ENCODE measurements at places on chromosomes 13 and 19.

DNA sequence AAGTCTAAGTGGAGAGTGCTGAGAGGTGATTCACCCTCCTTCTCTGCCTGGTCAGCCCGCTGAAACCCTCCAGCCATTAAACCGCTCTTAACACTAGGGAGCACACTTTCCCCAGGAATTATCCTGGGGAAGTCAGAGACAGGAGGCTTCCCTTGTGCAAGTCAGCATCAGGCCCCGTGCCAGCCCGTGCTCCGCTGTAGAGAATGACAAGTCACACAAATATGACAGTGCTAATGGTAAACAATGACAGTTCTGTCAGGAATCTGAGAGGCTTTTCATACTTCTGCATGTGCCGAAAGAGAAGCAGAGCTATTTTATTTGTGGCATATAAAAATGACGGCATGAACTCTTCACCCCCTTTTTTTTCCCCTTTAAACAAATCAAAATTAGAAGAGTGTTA, 816.9 kb upstream of the SLC10A2 start:
- no peak for DNase-seq

- no peak for DNase-seq
Measured at GRCh38 chr13:33262062-33262487, 23.5 kb downstream of the STARD13 start.

DNA sequence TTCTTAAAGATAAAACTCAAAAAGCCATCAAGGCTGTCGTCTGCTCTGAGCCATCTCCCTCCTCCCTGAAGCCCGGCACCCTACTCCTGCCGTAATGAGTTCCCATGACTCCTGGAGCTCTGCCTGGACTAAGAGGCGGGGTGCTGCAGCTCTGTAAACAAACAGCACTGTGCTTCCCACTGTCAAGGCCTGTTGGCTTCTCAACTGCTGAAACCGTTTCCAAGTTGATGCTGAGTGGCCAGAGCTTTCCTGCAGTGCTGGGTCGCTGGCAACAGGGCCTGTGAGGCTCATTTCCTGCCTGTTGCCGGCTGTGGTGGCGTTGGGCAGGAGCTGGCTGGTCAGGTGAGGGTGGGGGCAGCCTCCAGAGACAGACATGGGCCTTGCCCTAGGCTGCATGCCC, 26.7 kb upstream of the ISYNA1 start:
- DNase-seq: no peak

- no peak for DNase-seq
Measured at GRCh38 chr13:32045537-32045936, 14.0 kb downstream of the FRY start.

GRCh38 chr13:92947770-92948434, 278.7 kb upstream of the GPC6 start:
- no peak for DNase-seq

DNA sequence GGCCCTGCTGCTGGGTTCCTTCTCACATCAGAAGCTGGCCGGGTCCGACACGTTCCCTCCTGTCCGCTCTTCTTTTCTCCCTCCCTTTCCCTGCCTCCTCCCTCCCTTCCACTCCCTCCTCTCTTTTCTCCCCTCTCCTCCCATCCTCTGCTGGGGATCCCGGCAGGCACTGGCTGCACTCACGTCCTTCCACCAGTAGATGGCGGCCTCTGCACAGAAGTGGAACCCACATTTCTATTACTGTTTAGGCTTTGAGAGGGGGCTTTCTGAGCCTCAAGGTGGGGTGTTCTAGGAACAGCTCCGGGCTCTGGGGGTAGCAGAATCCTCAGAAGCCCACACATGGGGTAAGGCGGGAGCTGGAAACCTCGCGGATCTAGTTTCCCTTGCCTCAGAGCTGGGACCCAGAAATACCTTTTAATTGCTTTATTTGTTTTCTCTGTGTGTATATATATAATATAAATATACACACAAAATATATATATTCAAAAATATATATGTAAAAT, 294.2 kb downstream of the ZNF536 start:
- DNase-seq: peak; percentile 17

GRCh38 chr19:5122671-5123409, 153.9 kb downstream of the KDM4B start:
- DNase-seq: no peak

GRCh38 chr13:30978981-30979956, 46.8 kb downstream of the TEX26 start:
- DNase-seq: no peak

DNA sequence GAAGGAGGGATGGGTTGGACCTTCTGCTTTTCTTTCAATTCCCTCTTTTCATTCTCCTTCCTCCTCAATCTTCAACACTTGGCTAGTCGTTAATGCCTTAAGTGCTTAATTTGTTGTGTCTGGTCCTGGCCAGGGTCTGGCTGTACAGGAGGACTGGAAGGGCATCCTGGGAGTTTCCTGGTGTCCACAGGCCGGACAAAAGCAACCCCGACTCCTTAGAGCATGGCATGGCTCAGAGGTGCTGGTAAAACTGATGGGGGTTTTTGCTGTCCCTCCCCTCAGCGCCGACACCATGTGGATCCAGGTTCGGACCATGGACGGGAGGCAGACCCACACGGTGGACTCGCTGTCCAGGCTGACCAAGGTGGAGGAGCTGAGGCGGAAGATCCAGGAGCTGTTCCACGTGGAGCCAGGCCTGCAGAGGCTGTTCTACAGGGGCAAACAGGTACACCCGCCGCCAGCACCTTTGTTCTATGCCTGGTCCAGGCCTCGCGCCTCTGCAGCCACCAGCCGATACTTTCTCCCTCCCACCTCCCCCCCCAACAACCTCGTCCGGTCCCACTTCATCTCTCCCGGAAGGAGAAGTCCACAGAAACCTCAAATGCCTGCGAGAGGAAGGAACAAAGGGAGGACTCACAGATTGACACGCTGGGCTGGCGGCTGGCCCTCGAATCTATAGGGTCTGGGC, 1.4 kb downstream of the UHRF1 start:
- no peak for DNase-seq

DNA sequence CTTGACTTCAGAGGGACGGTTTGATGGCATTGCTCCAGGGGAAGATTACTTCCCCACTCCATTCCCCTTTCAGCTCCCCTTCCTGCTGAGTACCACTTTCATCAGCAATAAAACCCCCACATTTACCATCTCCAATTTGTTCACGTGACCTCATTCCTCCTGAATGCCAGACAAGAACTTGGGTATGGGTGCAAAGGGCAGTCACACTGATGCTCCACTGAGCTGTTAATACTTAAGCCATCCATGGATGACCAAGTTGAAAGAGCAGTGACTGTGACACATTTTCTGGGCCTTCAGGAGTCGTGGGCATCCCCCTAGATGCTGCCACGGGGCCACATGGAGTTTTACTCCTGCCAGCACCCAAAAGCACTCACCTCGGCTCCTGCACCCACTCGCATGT, 93.1 kb downstream of the STOML3 start:
- no peak for DNase-seq

DNA sequence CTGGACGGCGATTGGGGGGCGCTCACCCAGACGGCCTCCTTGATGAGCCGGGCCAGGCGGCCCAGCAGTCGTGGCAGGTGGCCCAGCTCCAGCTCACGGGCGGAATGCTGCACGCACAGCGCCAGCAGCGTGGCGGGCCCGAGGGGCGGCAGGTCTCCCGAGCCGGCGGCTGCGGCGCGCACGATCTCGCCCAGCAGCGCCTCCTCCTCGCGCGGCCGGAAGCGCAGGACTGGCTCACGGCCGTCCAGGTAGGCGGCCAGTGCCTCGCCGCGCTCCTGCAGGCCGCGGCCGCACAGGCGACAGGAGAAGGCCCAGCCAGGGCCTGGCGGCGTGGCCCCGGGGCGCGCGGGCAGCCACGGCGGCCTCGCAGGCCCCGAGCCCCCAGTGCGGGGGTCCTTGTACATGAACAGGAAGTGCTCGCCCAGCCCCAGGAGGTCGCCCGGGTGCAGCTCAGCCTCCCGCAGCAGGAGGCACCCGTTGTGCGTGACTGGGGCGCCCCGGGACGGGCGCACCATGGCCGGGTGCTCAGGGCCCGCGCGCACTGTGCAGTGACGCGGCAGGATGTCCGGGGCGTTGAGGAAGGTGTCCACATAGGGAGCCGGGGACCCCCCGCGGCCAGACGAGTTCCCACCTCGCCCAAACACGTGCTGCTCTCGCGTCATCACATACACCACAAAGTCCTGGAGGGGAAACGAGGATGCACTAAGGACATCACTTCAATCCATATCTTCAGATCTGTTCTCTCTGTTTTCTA, 9.6 kb upstream of the MAMSTR start:
- no peak for DNase-seq

GRCh38 chr19:8577247-8577646, at the start of gene MYO1F:
Gene MYO1F, minus strand, starts transcription at chr19:8577442. Its CDS starts 133 bp downstream, at chr19:8577309.
- no peak for DNase-seq

GRCh38 chr13:33870046-33870668, 52.2 kb downstream of the RFC3 start:
- DNase-seq: no peak

DNA sequence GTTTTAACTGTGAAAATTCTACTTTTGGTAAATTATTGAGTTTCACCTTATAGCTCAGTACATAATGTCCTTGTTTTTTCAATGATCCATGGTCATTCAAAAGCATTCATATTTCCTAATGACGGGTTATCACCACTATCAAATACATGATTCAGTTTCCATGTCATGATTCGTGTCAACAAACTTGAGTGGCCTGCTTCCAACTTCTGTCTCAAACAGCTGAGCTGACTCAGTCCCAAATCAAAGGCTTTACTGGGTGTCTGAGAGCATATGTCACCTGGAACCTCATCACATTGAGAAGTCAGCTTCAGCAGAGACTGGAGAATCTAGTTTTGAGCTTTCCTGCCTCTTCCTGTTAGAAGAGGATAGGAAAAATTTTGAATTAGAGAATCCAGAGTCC, 40.3 kb upstream of the SGCG start:
- DNase-seq: no peak

GRCh38 chr13:50715402-50716146, 127.9 kb downstream of the DLEU7 start:
- DNase-seq: no peak

GRCh38 chr13:43908156-43909126, 28.7 kb downstream of the LACC1 start:
- no peak for DNase-seq

DNA sequence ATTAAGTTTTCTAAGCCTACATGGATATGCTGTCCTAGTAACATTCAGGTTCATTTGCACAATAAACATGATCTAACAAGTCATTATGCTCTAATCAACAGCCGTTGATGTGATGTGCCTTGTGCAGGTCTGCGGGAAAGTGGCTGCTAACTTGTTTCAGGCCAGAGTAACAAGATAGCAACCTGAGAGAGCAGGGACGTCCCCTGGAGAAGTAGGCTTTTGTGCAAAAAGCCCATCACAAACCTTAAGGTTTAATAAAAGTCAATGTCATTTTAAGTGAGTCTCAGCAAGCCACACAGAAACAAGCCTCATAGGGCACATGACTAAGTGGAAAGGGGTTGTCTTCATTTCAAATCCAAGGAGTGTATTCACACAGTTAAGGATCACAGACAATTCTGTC, 17.6 kb downstream of the FOXO1 start:
- no peak for DNase-seq

DNA sequence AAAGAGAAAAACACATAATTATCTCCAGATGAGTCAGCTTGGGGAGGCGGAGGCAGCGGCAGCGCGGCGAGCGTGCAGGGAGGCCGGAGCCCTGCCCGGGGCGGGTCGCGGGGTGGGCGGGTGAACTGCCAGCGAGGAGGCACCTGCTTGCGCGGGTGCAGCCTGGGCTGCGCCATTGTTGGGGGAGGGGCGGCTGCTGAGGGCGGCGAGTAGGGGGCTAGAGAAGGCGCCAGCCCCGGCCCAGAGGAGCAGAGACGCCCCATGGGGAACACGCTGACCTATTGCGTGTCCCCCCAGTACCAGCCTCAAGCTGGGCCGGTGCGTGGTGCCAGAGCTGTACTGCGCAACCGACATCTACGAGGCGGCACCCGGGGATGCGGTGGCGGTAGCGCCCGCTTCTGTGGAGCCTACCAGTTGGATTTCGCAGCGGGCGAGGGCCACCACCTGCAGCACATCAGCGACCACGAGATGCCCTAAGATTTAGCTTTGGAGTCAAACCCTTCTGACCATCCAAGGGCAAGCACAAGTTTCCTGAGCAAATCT, 16.7 kb downstream of the ZNF100 start:
- DNase-seq: no peak

DNA sequence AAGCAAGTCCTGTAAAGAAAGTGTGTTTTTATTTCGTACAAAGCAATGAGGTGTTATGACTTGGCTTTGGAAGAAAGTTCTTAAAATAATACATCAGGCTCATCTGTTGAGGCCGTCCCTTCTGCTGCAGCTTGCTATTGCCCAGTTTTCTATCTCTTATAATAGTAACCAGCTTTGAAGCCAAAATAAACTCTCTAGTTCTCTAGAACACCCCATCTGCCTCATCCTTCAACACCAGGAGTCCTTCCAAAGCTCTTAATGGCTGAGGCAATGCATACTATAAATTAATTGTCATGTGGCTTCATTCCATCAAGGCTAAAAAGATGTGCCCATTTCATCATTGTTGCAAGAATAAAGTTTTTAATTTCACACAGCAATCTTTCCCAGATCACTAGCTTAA, 49.4 kb upstream of the IPO5 start:
- no peak for DNase-seq

GRCh38 chr19:49546825-49547565, 19.2 kb downstream of the RCN3 start:
- peak; percentile 63 for DNase-seq

- DNase-seq: no peak
Measured at GRCh38 chr13:44932850-44933251, 56.4 kb downstream of the NUFIP1 start.

DNA sequence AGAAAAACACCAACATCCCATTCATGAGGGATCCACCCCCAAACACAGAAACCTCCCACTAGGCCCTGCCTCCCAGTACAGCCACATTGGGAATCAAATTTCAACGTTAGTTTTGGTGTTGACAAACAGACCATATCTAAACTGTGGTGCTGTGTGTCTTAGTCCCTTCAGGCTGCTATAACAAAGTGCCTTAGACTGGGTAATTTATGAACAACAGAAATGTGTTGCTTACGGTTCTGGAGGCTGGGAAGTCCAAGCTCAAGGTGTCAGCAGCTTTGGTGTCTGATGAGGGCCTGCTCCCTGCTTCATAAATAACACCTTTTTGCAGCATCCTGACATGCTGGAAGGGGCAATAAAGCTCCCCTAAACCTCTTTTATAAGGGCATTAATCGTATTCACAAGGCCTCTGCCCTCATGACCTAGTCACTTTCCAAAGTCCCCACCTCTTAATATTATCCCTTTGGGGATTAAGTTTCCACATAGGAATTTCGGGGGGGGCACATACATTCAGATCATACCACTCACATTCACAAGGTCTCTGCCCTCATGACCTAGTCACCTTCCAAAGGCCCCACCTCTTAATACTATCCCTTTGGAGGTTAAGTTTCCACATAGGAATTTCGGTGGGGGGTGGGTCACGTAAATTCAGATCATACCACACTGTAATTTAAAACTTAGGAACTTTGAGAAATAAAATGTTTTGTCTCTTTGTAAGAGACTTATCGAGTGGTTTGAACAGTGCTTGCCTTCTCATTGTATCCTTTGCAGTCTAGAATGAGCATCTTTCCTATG, 27.5 kb downstream of the ZNF507 start:
- no peak for DNase-seq

- no peak for DNase-seq
Measured at GRCh38 chr19:2287585-2288337, 5.8 kb upstream of the PEAK3 start.

GRCh38 chr13:55652657-55653056, 1488.1 kb upstream of the PRR20A start:
- no peak for DNase-seq

GRCh38 chr13:76733671-76734070, 152.5 kb downstream of the KCTD12 start:
- no peak for DNase-seq

- no peak for DNase-seq
Measured at GRCh38 chr13:41854758-41855157, 106.2 kb downstream of the VWA8 start.
